ENCODE measurements at places on chromosomes 3 and 15.

DNA sequence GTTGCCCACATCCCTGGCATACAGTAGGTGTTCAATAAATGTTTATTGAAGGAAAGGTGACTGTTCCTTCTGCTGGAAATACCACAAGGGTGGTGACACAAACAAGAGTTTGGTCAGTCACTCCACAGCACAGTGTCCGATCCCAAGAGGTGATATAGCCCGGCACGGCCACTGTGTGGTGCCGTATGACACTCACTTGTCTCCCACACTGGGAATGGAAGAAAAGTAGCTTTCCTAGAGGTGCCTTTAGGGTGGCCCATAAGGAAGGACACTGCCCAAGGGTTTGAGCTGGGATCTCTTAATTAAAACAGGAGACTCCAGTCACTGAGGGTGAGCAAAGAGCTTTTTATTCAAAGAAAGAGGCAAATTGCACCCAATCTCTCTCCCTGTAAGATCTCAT, 40.5 kb downstream of the TGM4 start:
- DNase-seq, result no peak

DNA sequence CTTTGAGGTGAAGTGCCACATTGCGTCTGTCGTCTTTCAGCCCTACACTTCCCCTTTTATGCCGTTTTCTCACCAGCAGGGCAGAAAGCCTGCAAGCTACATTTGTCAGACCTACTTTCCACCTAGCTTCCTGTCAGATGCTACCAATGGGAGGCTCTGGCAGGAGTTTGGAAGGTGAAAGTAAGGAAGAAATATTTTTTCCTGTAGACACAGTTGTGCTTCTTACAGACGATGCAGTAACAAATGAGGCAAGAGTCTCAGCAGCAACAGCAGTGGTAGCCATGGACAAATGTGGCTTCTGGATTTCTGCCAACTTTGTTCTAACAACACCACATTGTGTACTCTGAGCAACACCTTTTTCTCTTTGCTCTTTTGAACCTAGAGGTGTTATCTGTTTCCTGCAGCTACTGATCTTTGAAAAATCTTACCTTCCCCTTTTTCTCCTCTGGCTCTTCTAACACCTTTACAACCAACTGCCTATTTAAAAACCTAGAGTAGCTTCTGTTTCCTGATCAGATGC, 70.6 kb upstream of the STT3B start:
- no peak for DNase-seq

GRCh38 chr15:51448622-51449399, 107.4 kb downstream of the GLDN start:
- DNase-seq, result no peak

DNA sequence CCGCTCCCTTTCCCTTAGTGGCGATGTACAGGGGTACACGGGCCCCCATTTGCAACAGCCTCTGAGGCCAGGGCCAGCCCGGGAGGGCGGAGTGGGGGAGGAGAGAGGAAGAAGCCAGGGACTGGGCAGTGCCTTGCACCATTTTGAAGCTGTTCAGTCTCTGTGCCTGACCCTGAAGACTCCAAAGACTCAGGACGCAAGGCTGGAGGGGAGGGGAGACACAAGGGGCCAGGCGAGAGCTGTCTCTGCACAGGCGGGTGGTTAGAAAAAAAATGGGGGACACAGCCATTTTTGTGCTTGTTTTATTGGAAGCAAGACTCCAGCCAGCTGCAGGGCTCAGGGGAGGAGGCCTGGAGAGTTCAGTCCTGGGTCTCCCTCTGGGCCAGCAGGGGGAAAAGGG, 1.6 kb downstream of the RPP25 start:
- no peak for DNase-seq

GRCh38 chr3:152524198-152525140, 255.7 kb downstream of the MBNL1 start:
- DNase-seq, result peak; percentile 14

DNA sequence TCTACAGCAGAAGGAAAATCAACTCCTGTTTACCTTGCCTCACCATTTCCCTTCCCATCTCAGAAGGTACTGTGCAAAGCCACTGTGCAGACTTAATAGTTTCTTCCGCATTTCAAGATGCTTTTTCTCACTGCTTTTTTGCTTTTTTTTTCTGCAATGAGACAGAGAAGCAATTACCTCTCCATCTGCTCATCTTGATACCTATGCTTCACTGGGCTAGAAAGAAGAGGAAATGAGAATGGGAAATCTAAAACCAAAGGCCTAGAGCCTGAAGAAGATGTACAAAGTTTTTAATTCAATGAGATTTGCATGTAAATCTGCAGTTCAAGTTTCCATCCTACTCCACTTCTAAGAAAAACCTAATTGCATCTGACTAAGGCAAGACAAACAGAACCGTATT, 238.1 kb upstream of the SETMAR start:
- DNase-seq, result no peak

DNA sequence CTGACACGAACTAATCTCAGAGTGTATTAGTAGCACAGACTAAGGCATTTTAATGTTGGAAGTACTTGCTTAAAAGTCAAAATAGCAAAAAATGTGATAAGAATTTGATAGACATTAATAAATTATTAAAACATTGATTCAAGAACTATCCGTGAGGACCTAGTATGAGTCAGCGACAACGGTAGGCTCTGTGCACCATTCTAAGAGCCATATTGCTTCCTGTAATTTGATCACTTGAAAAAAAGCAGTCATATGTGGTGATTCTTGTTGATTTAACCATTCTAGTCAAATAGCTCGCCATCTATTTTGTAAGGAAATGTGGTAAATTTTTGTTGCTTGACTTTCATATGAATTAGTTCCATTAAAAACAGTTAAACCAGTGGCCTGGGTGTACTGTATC, 534.9 kb upstream of the ARRDC4 start:
- no peak for DNase-seq

- no peak for DNase-seq
Observed at GRCh38 chr3:12046406-12046805, 42.2 kb downstream of the SYN2 start.

GRCh38 chr3:9951598-9951961, 628 bp downstream of the PRRT3 start:
- DNase-seq, result no peak

GRCh38 chr3:158443632-158444031, 127.4 kb upstream of the MLF1 start:
- DNase-seq, result no peak

GRCh38 chr3:79236496-79236895, 531.3 kb downstream of the ROBO1 start:
- DNase-seq, result no peak

GRCh38 chr15:60973637-60974415, 255.3 kb downstream of the RORA start:
- no peak for DNase-seq

- no peak for DNase-seq
Observed at GRCh38 chr15:67215102-67215501, 39.4 kb downstream of the AAGAB start.

GRCh38 chr3:123034120-123034519, 6.6 kb upstream of the SEMA5B start:
- no peak for DNase-seq

DNA sequence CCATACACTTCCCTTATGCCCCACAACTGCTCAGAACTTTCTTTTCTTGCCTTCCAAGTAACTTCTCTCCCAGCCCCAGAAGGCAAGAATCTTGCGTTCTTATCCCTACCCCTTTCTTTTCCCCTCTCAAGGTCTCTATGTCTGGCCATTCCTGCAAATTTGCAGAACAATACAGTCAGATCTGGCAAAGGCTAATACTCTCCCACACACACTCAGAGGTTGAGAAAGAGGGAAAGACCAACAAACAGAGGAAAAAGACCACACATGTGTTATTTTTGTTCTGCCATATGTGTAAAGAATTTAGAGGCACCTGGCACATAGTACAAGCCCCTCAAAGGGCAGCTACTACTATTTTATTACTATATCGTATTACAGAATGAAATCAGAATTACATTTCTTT, 25.7 kb downstream of the GJD2 start:
- DNase-seq, result no peak

DNA sequence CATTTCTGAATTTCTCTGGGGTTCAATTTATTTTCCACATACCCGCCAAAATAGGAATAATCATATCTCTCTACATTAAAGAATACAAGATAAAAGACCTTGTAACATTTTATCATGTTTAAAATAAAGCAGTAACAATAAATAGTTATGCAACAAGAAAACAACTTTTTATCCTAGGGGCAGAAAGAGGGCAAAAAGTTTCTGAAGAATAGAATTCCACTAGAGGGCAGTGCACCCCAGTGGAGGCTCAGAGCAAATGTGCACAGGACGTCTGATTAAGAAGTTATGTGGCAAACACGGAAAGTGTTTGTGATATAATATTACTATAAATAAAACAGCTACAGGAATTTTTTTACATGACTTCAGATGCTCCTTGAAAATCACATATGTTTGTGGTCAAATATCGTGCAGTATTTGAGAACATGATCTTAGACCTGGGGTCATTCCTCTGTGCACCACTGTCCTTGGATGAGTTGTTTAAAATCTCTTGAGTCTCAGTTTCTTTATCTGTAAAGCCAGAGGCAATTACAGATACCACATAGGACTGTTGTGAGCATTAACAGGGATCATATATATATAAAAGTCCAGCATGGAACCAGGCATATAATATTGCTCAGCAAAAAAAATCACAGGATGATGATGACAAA, 13.2 kb upstream of the PIK3R4 start:
- DNase-seq, result no peak

GRCh38 chr3:197736010-197736490, 654 bp downstream of the RUBCN start:
- peak; percentile 45 for DNase-seq

- DNase-seq, result no peak
Observed at GRCh38 chr3:52185837-52186236, 12.1 kb upstream of the ALAS1 start.

- DNase-seq, result no peak
Observed at GRCh38 chr3:40765884-40766283, 241.1 kb downstream of the ZNF621 start.

DNA sequence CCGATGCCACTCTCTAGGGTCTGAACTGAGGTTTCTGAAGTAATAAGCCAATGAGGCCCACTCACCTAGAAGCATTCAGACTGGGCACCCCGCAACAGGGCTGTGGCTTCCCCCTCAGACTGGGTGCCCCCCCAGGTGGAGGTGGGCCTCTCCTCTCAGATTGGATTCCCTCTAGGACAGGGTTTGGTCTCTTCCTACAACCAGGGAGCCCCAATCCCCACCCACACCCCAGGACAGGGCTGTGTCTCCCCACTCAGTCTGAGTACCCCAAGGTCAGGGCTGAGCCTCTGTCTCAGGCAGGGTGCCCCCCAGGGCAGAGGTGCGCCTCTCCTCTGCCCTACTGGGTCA, 27.7 kb downstream of the PTH1R start:
- no peak for DNase-seq

GRCh38 chr15:33618350-33618749, 307.6 kb downstream of the RYR3 start:
- DNase-seq, result no peak

Measured in caudate nucleus (tissue), 63 donors.